GM12864 (cell line): ENCODE measurements at places on chromosomes 16 and 17.

GRCh38 chr17:77645072-77646045 is 313.1 kb upstream of the TNRC6C start:
- no peak for DNase-seq

DNA sequence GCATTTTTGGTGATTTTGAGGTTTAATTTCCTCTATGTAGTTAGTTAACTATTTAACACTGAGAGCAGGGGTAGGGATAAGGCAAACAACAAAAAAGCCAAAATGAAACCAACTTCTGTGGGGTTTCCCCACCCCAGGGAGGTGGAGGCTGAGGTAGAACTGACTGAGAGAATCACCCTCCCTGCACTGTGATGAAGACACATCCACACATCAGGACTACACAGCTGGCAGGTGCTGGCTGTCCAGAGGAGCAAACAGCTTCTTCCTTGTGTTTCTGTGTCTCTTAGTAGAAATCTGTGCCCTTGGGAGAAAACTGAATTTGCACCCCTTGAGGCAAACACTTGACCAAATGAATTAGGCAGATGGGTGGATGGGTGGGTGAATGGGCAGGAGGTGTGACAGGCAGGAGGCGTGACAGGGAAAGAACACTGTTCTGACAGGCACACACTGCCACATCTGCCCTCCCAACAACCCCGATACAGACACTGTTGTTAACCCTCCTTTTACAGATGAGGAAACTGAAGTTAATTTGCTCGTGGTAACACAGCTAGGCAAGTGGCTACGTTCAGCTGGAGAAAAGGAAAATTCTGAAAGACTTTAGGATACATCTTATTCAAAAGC is 62.9 kb upstream of the AMZ2 start:
- no peak for DNase-seq

DNA sequence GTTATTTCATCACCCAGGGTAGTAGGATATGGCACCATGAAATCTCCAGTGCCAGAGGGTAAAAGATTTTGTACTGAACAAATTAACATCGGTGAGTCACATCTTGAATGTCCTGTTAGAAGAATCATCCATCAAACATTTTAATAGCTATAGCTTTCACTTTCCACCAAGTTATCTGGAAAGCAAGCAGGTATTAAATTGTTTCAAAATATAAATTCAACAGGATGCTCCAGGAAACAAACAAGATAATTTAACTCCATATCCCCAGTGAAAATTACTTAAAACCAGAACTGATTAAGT is 2.4 kb downstream of the VEZF1 start:
- DNase-seq = no peak

GRCh38 chr16:6247775-6248174 is 1084.9 kb upstream of the RBFOX1 start:
- no peak for DNase-seq

DNA sequence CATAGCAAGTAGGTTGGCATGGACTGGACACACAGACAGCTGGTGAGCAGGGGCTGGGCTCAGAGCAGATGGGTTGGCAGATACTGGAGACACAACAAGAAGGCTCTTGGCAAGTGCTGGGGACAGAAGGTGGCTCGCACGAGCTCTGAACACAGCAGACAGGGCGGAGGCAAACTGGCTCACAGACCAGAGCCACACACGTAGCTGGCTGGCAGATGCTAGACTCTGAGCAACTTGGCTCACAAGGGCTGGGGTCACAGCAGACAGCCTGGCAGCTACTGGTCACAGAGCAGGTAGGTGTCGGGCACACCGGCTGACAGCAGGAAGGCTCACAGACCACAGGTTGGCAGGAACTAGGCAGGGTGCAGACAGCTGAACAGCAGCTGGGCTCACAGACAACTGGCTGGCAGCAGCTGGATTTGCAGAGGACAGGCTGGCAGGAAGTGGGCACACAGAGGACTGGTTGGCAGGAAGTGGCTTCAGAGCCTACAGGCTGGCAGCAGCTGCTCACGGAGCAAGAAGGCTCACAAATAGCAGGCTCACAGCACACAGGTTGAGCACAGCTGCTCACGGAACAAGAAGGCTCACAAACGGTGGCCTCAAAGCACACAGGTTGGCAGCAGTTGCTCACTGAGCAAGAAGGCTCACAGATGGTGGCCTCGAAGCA is 725 bp downstream of the KRTAP16-1 start:
- DNase-seq = no peak

GRCh38 chr17:47707056-47707804 is 13.3 kb downstream of the TBKBP1 start:
- DNase-seq = no peak

DNA sequence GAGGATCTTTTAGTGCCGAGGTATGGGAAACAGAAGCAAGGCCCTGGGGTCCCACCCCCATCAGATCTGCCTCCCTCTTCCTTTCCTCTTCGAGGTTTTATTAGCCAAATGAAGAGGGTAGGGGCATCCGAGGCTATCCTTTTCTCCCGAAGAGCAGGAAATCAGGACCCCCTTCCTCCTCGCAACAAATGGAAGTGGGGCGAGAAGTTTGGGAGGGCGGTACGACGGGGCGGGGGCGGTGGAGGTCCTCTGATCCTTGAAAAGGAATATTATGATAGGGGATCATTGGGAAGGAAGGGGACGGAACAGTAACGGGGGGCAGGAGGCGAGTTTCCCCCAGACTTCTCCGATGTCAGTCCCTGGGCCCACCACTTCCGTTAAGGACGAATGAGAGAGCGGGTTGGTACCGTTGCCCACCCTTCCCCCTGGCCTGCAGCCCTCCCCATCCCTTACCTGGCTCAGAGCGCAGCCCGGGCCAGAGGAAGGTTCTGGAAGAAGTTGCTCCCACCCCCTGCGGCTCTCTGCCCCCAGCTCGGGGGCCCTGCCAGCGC is 309 bp downstream of the FOXJ1 start:
- no peak for DNase-seq

DNA sequence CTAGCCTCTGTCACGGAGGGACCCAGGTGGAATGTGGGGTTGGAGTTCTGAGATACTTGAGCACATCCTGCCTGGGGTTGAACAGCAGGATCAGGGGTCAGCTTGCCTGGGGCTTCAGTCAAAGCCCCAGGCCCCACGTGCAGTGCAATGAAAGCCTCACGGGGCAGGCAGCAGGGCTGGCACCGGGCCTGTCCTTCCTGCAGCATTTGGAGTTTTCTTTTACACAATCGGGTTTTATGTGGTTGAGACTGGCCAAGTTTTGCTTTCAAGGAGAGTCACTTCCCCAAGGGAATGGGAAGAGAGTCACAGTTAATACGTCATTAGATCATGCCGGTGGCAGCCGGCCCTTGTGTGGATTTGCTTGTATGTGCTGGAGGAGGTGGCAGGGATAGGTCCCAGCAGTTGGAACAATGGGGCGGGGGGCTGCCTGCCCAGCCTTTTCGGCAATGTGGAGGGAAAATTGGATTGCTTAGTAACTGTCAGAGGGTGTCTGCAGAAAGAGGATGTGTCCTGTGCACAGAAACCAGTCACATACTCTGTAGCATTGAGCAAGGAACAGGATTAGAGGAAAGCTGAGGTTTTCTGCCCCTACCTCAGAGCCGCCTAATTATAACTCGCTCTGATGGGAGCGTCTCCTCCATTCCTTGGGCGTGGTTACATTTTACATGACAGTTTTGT is 4.5 kb downstream of the RMI2 start:
- no peak for DNase-seq

GRCh38 chr17:82882715-82883418 is 43.0 kb upstream of the ZNF750 start:
- DNase-seq = no peak

DNA sequence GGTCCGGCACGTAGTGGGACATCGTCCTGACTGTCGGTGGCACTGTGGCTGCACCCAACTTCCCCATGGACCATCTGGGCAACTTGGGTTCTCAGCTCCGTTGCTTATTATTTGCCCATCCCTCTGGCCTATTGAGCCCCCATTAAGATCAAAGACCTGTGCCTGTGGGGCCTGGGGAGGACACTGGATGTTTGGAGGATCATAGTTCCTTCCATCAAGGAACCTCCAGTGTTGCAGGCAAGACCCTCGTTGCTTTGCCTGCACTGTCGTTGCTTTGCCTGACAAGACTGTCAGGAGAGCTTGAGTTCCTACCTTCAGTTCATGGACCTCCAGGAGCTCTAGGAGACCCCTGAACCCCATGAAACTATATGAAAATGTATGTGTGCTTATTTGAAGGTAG is 127.2 kb downstream of the CCDC144A start:
- no peak for DNase-seq

GRCh38 chr17:82470065-82470464 is 11.5 kb downstream of the NARF start:
- DNase-seq = no peak

GRCh38 chr16:11058832-11059231 is 114.5 kb downstream of the CLEC16A start:
- no peak for DNase-seq

GRCh38 chr17:50264263-50265113 is 9.8 kb upstream of the TMEM92 start:
- no peak for DNase-seq

DNA sequence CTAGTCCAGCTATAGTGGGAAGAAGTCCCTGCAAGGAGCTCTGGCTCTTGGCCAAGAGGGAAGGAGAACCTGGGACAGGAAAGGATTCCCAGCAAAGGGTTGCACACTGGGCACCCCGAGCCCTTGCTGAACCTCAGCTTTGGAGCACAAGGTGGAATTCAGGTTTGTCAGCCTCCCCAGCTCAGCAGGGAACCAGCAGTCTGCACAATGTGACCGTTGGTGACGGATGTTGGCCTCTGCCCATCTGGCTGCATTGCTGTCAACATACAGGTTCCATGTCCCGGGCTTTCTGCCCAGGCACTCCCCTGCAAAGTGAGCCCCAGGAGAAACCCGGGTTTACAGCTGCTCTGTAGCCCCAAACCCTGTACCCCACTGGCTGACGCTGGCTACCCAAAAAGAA is 6.7 kb downstream of the RPRML start:
- no peak for DNase-seq

- DNase-seq = no peak
These were observed 124.9 kb downstream of the WSCD1 start for GRCh38 chr17:6195123-6195522.

DNA sequence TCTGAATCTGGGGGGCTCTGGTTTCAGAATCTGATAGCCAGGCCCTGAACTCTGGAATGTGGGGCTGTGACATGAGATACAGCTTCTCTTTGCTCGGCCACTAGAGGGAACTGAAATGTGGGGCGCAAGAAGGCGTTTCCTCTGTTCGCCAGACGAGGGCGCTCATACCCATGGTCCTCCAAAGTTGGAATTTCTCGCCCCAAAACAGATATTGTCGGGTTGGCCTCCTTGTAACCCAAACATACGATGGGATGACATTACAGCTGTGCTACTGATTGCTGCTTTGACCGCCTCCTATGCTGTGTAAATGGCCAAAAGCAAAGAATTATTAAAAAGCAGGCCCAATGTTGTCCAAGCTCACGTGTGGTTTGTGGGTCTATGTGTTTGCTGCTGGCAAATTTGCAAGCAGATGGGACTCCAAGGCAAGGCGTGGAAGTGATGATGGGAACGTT is 13.1 kb upstream of the MSI2 start:
- peak; percentile 40 for DNase-seq

DNA sequence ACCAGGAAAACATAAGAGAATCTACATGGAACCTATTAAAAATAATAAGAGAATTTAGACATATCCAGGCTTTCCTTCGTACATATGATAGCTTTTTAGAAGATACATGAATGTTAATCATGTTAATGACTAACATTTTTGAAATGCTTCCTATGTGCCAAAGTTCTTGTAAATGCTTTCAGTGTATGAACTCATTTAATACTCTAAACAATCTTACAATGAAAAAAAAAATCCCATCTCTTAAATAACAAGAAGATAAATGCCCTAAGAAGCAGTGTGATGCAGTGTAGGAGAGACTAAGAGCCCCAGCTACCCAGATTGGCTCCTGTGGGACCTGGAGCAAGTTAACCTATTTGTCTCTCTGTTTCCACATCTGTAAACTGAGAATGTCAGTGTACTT is 220.4 kb upstream of the MYOCD start:
- DNase-seq = no peak

GRCh38 chr17:42751628-42752027 is 6.8 kb upstream of the EZH1 start:
- DNase-seq = no peak

GRCh38 chr17:77453613-77454241 is 313.0 kb downstream of the SEC14L1 start:
- no peak for DNase-seq

DNA sequence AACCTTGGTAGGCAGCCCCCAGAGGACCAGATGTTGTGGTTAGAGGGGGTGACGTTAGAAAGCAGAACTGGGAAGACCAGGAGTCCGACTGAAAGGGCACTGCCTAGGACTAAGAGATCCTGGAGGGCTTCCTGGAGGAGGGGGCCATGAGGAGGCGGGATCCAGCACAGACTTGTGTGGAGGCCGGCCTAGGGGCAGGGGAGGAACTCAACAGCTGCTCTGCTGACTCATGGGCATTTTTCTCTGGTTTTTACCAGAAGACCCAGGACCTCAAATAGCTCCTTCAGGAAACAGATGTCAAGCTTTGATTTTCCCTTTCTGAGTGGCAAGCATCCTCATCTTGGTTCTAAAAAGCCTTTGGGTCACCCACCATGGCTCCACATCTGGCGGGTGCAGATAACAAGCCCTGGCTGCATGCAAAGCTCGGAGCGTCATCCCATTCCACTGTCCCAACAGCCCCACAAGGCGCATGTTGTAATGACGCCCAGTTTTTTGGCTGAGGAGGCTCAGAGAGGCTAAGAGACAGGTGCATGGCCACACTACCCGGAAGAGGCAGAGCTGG is 29.0 kb downstream of the IL21R start:
- peak; percentile 75 for DNase-seq

GRCh38 chr16:67006930-67007658 is 18.7 kb downstream of the CES4A start:
- DNase-seq = no peak

DNA sequence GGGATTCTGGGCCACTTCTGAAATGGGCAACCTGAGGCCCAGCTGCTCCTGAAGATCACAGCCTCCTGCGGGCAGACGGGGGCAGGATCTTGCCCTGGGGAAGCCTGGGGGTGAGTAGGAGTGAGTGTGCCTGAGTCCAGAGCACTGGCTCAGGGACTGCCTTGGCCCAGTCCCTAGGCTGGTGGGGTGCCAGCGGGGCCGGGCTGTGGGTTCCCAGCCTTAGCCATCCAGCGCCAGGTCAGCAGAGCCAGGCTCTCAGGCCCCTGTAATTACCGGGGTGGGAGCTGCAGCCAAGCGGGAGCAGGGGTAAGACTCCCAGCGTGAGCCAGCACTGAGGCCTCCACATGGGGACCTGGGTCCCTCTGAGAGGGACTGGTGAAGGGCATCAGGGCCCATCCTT is 8.2 kb downstream of the SPNS2 start:
- DNase-seq = no peak

GRCh38 chr17:21131137-21131536 is 4.4 kb downstream of the DHRS7B start:
- no peak for DNase-seq
